ENCODE measurements at places on chromosomes 12 and 14.

GRCh38 chr12:127803545-127803944 lies 463.4 kb upstream of the TMEM132C start:
- DNase-seq: no peak

DNA sequence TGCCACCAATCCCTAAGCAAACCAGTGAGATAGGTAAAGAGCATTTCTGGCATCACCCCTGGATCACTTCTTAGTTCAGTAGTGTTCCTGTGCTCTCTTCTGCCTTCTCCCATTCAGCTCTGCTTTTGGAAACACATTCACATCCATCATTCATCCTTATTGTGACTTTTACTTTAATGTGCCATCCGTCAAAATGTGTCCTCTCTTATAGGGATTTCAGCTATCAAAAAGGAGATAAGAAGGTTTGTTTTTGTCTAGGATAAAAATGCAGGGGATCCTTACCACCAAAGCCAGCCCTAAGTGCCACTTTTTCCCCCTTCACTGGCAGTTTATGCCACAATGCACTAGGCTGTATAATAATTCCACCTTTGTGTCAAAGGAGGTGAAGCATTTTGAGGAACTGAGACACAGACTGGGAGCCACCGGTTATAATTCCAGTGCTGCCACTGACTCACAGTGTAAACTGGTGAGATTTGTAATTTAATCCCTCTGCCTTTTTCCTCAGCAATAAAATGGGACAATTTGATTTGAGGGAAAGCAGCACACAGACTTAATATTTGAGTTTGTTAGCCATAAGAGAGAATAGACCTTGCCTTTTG lies 158.6 kb downstream of the PAX9 start:
- DNase-seq: no peak

DNA sequence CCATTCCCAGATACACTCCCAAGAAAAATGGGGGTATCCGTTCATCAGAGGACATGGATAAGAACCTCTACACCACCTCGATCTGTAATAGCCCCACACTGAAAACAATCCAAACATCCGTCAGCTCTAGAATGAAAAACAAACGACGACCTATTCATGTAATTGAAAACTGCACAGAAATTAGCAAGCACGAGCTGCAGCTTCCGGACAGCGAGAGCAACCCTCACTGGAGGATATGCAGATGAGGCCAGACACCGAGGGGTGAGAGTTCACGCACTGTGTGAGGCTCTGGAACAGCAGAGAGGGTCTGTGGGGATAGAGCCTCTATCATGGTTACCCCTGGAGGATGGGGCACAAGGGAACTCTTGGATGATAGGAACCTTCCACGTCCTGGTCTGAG lies 143.9 kb upstream of the NCOR2 start:
- DNase-seq: no peak

DNA sequence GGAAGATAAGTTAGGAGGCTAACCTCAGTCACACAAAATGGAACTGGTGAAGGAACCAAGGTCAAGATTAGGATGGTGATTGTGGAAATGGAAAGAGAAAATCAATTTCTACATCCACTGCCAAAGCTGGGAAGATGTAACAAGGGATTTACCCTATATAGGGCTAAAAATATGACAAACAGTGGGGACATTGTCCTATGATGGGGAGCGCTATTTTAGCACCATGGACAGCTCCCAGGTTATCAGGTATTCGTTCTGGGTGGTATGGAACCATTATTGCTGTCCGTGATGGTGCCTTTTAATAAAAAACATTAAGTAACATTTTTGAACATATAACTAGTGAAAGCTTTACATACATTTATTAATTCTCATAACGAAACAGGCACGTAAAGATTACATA lies 124.0 kb downstream of the NDUFA12 start:
- peak; percentile 11 for DNase-seq

DNA sequence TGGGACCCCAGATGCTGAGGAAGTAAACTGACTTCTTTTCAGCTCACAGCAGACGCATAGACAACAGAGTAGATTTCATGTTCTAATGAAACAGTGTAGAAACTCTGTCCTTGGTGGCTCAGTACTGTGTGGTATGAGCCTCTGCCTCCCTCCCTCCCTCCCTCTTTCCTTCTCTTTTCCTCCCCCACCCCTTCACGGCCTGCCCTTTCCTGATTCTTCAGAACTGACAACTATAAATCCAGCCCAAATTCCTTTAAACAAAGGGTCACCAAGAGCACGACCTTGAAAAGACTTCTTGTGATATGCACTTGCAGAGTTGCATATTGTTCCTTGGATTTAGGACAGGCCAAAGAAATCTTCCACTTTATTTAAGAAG lies 164.0 kb downstream of the ETV6 start:
- DNase-seq: no peak

DNA sequence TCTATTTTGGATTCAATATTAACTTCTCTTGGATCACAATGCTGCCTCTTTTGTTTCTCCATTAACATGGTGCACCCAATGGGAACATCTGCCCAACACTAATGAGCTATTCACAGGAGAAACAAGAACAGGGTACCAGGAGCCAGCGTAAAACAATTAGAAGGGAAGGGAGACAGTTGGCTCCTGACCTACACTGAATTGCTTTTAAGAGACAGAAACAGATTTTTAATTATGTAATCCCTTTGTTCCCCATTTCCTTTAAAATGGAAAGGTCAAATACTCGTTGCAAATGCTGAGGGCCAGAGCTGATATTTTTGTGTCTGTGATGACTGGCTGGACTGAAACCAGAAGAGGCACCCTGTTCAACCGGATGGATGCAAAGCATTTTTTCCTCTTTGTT lies 108.3 kb downstream of the SEC23A start:
- DNase-seq: no peak

All from stimulated activated CD4-positive, alpha-beta T cell treated with anti-CD3 and anti-CD28 coated beads, Interleukin-15, amount 100 ng/mL, for 24 hours (primary cell).